Foreskin fibroblast (primary cell): ENCODE measurements at places on chromosomes 12 and 14.

- no peak for DNase-seq
Measured at GRCh38 chr14:69650948-69651369, 39.6 kb downstream of the SUSD6 start.

DNA sequence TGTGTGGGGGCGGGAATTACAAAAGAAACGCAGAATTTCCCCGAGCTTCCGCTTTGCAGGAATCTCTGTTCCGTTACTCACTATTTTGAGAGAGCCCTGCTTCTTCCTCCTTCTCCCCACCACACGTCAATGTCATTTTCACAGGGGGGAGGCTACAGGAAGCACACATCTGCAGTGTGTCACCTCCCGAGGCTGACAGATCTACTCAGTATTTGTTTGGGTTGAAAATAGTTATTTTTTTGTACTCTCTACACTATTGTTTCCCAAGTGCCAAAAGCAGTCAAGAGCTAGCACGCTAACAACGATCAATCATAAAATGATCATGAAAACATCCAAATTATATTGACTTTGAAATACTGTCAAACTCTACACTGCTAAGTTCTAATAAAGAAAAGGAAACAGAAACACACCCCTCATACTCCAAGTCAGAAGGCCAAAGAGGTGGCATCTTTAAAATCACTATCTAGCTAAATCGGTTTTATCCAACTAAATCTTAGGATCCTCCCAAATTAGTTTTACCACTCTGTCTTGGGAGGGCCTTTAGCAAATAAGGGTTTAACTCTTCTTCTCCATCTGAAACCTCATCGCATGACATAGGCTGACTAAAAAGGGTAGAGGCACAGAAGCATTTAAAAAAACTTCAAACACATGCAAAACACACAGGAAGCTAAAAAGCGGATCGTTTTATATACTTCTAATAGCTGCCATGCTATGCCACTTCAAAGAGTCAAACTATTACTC lies 51.8 kb downstream of the FOXN3 start:
- DNase-seq: no peak

DNA sequence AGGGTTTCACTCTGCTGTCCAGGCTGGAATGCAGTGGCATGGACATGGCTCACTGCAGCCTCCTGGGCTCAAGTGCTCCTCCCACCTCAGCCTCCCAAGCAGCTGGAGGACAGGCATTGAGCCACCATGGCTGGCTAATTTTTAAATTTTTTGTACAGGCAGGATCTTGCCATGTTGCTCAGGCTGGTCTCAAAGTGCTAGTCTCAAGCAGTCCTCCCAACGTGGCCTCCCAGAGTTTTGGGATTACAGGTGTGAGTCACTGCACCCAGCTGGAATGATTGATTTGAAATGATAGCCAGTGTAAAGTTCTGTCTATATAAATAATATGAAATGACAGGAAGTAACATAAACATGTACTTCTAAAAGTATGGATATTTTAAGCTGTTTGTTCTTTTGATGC lies 172.7 kb downstream of the FUT8 start:
- DNase-seq: no peak

DNA sequence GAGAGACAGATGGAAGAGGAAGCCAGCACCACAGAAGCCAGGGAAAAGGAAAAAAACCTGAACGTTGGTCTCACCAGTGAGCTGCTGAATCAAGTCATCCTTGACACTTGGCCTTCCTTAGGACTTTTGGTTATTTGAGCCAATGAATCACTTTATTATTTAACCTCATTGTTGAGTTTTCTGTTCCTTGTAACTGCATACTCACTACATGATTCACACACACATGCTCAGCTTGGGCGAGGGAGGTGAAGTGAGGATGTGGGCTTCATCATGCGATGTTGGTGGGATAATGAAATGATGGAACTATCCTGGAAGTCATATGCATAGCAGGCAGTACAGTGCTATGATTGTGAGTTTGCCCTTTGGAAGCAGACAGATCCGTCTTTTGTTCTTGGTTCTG lies 40.6 kb upstream of the RPH3A start:
- no peak for DNase-seq

DNA sequence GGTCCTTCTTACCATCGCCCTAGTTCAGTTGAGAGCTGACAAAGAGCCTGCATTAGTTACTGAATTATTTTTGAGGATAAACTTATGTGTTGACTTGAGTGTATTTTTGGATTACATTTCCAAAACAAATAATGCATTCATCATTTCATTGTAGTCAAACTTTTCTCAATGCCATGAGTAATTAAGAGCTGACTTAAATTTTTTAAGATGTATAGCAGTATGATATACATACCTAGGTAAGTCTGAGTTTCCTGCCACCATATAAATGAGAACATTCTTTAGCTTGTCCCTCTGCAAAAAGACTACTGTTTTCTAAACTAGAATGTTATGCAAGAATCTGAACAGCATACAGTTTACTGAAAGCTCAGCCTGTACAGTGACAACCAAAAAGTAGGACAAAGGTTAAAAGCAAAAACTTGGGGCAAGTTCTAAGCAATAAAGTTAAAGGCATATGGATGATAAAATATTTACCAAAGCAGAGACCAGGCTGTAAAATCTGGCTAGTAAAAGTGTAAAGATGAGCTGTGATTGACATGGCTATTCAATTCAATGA lies 82.1 kb upstream of the FERMT2 start:
- DNase-seq: peak; percentile 48

- no peak for DNase-seq
Measured at GRCh38 chr14:94292872-94293577, at the start of gene SERPINA10. Gene SERPINA10, minus strand, starts transcription at chr14:94293268. Its CDS starts 2,675 bp downstream, at chr14:94290593.

- DNase-seq: no peak
Measured at GRCh38 chr12:89552376-89552775, 26.5 kb upstream of the POC1B start.

GRCh38 chr12:65911321-65911720 lies 87.0 kb downstream of the HMGA2 start:
- DNase-seq: peak; percentile 63

- DNase-seq: no peak
Measured at GRCh38 chr12:90562671-90563070, 392.3 kb downstream of the CCER1 start.

GRCh38 chr12:105214148-105214547 lies 21.8 kb downstream of the APPL2 start:
- DNase-seq: no peak
